ENCODE measurements at places on chromosomes 7 and 10.

GRCh38 chr10:110285501-110285900 is 19.2 kb downstream of the SMNDC1 start:
- H3K4me1 ChIP-seq = no peaks in the 10 kb centered on the region
- H3K4me3 ChIP-seq = no peak overlapping the region
- H3K36me3 ChIP-seq = peaks cover 6% of the 10 kb centered on the region
- DNase-seq = no peak
- H3K27me3 ChIP-seq = no peaks in the 10 kb centered on the region

- no peaks in the 10 kb centered on the region for H3K36me3 ChIP-seq
- H3K27me3 ChIP-seq = no peaks in the 10 kb centered on the region
- peak overlapping the region; percentile 72 for H3K4me3 ChIP-seq
- H3K27ac ChIP-seq = peak overlapping the region; percentile 89
- no peak for DNase-seq
- H3K4me1 ChIP-seq = peaks cover 10% of the 10 kb centered on the region
These were observed 435.7 kb upstream of the GALNT17 start for GRCh38 chr7:70696201-70696754.

DNA sequence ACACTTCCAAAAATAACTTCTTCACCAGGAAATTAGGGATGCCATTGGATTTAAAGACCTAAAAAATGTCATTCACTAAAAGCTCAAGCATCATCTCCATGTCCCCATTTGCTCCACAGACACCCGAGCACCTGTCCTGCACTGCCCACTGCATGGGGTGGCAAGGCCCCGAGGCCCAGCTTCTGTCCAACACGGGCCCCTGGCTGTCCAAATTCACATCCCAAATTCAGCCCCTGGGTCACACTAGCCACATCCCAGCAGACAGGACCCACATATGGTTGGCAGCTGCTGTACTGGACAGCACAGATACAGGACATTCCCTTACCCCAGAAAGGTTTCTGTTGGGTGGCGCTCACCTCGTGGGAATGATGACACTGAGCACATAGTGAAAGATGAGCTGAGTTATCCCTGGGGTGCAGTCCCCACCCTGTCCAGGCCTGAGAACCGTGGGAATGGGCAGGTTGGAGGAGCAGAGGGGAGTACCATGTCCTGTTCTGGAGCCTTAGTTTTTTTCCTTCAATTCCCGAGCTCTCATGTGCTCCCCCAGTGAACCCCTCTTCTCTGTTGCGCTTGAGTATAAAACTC is 55.3 kb downstream of the CSGALNACT2 start:
- no peaks in the 10 kb centered on the region for H3K27me3 ChIP-seq
- H3K4me3 ChIP-seq = no peak overlapping the region
- no peak overlapping the region for H3K27ac ChIP-seq
- no peak for DNase-seq

DNA sequence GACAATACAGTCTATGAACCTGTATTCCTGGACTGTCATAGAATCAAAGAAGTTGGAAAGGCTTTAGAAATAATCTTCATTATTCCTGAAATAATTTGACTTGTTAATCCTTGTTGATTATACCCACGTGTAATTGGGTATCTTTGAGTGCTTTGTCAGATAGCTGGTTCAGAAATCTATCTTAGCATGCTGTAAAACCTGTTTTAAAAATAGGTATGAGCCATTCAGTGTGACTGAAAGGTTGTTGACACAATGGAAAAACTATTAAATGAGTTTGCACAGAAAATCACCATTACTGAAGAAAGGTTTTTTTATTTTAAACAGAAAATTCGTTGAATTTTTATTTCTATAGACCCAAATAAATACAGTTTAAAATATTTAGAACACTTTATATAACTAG is 38.7 kb downstream of the PHTF2 start:
- H3K36me3 ChIP-seq = no peaks in the 10 kb centered on the region
- DNase-seq = no peak
- no peaks in the 10 kb centered on the region for H3K27me3 ChIP-seq
- H3K4me1 ChIP-seq = peaks cover 4% of the 10 kb centered on the region
- no peak overlapping the region for H3K27ac ChIP-seq

DNA sequence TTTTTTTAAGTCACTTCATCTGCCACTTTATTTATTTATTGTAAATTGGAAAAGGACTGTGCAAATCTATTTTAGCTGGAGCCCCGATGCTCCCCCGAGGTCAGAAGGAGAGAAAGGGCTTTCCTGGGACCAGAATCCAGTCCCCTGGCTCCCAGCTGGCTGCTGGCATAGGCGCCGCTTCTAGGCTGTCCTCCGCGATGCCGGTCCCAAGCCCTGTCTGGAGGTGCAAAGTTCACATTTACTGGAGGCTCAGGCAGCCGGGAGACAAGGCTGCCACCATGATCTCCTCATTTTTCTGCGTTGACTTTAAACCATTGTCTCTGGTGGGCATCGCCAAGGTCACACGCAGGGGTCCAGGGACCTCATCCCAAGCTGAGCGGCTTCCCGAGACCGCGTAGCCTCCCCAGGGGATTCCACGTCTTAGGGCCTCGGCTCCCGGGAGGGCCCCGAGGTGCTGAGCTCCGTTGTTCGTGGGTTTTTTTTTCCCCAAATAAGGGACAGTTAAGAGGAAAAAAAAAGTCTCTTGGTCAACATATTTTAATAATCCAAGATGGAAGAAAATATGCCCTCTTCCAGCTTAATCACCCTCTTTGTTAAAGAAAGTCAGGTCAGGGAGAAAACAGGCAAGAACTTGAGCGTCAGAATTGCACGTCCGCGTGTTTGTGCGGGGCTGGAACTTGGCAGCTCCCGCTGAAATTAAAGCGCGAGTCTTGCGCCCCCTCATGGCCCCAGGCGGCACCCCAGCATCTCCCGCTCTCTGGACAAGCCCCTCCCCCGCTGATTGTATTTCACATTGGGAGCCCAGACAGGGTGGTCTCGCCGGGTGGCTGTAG is 11.9 kb downstream of the RGR start:
- no peak for DNase-seq
- no peaks in the 10 kb centered on the region for H3K27me3 ChIP-seq
- no peaks in the 10 kb centered on the region for H3K4me1 ChIP-seq
- no peaks in the 10 kb centered on the region for H3K36me3 ChIP-seq
- H3K4me3 ChIP-seq = no peak overlapping the region
- H3K27ac ChIP-seq = no peak overlapping the region

GRCh38 chr10:517241-517830 is 172.1 kb downstream of the DIP2C start:
- H3K27me3 ChIP-seq = no peaks in the 10 kb centered on the region
- no peak overlapping the region for H3K27ac ChIP-seq
- peaks cover 5% of the 10 kb centered on the region for H3K4me1 ChIP-seq
- H3K4me3 ChIP-seq = no peak overlapping the region
- DNase-seq = no peak

Data from esophagus squamous epithelium (tissue), 5 donors.